ENCODE measurements at places on chromosomes 5 and 9.
A peak's percentile ranks its signal among the peaks of the same experiment; 100 is the strongest.

DNA sequence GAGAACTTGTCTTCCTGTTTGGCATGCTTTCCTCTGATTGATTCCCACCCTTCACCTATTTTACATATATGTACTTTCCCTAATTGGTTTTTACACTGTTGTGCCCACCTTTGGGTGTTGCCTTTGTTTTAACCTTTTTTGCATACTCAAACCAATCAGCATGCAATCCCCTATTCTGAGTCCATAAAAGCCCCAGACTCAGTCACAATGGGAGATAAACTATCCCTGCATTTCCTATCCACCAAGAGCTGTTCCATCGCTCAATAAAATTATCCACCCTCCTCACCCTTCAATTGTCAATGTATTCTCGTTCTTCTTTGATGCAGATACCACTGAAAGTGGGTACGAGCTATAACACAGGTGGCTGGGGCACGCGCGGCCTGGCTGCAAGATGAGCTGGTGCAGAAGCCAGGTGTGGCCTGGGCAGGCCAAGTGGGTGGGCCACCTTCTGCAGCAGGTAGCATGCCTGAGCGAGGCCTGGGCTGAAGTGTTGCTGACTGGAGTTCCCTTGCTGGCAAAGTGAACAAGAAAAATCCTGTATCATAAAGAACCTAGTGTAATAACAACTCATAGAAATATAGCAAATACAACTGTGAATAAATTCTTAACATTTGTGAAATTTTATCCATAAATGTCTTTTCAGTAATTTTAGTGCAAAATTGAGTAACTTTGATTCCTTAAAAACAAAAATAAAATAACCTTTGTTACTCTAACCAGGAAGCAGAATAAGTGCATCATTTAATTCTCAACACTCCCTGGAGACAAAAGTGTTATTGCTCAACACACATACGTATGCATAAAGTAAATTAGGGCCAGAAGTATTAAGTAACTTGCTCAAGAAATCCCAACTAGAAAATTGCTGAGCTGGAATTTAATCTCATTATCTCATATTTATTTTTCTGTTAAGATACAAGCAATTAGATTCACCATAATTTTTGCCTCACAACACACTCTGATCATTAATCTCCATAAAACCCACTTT, 685.3 kb upstream of the EDIL3 start:
- peak; percentile 79 for DNase-seq

DNA sequence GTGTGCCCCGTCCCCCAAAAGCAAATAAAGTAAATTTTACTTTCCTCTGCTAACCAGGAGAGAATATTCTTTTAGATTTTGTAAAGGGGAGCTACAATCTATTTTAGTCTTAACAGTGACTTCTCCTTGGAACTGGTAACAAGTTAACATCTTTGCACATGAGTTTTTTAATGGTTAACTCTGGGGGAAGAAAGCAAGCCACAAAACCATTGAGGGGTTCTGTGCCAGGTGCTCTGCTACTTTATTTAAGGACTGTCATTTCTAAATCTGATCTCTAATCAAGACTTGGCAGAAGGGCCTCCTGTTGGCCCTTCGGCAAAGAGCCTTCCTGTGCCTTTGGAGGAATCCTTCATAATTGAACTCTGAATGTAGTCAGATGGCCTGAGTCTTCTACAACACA, 153.4 kb downstream of the SLC12A2 start:
- no peak for DNase-seq

DNA sequence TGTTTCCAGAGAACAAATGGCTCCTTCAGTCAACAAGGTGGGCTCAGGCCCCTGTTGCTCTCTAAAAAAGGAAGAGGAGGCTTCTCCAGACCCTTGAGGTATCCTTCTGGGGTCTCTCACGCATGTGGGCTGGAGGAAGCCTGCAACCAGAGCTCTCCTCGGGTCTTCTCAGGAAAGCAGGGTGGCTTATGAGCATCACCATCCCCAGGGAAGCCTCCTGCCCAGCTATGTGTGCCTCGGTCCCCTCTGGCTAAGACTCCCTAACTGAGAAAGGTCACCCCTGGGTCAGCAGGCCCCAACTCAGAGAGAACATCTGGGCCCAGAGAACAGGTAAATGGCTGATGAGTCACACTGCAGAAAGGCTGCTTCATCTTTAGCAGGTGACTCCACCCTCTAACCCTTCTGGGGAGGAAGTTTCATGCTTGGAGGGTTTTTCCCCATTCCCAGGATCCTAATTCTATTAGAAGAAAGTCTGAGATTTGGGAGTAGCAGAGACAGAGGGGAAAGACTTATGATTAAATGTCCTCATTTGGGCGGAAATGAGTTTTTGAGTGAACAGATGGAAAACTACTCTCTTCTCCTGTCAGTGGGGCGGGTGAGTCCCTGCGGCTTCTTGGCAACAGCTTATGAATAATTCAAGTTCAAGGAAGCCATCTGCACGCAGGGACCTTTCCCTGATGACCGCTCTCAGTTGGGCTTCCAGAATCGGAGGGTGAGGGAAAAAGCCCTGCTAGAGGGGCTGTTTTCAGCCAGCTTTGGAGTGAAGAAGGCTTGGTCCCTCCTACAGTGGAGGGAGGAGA, 41.9 kb downstream of the TGFBI start:
- DNase-seq: no peak

- DNase-seq: no peak
Observed at GRCh38 chr9:110451726-110452125, 114.1 kb upstream of the TXNDC8 start.

DNA sequence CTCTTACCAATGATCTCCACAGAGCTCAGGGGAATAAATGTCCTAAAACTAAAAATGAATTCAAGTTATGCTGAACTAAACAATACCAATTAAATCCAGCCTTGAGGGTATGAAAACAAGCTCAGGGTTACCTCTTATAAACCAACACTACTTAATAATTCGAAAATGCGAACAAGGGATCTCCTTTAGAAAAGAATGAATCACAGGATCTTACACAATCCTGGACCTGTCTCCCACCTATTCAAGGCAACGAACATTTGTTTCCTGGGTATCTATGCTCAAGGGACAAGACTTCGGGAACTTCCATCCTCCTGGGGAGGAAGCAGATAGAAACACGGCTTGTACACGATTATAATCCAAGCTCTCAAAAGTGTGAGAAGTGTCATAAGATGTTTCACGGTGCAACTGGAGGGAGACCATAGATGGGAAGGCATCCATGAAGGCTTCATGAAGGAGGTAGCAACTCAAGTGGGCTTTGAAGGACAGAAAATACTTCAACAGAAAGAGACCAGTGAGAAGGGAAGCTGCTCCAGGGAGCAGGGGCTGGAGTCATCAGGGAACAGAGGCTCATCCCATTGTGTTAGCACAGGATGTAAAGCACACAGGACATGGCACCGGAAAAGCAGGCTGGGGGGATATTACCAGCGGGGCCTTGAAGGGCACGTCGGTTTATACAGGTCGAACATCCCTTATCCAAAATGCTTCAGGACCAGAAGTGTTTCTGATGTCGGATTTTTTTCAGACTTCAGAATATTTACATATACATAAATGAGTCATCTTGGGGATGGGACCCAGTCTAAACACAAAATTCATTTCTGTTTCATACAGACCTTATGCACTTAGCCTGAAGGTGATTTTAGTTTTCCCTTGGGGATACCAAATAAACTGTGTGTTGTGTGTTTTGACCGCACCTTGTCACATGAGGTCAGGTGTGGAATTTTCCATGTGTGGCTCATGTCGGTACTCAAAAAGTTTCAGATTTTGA, 87.4 kb downstream of the TLE1 start:
- no peak for DNase-seq

DNA sequence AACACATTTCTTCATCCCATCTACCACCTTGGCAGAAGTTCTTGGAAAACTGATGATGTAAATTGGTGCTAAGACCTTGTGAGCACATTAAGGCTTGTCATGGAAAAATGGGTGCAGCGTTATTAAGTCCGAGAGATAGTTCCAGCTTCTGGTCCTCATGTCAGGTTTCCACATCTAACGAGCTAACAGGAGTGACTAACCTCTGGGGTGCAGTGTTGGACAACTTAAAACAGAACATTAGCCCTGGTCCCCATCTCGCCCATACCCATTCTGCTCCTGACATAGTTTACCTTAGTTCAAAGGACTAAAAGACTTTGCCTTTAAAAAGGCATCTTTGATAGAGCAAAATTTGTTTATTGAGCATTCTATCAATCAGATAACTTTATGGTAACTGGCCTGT, 128.0 kb downstream of the SLC1A3 start:
- no peak for DNase-seq

GRCh38 chr9:2602704-2603116, 18.9 kb upstream of the VLDLR start:
- DNase-seq: no peak

GRCh38 chr5:171544913-171545765, 125.7 kb downstream of the FGF18 start:
- DNase-seq: no peak

All from SK-N-MC (cell line).